Activated CD4-positive, alpha-beta T cell treated with anti-CD3 and anti-CD28 coated beads, Interleukin-2, amount 10 ng/mL, durations not matched to agents 24 days and 14 days (primary cell): ENCODE measurements at places on chromosomes 2 and 18. TPM values are rescaled to one million over a fixed set of nuclear protein-coding genes. Genes with fewer than 3 reads are reported as not detected.
A peak's percentile ranks its signal among the peaks of the same experiment; 100 is the strongest.

ELOA2 gene
- not detected in 2 replicates for total RNA-seq

- peaks cover 5% of the 10 kb centered on the region for H3K4me1 ChIP-seq
- no peak overlapping the region for H3K4me3 ChIP-seq
- peaks cover 5% of the 10 kb centered on the region for H3K36me3 ChIP-seq
These were observed 466.5 kb upstream of the ID2 start for GRCh38 chr2:8215159-8215863.

GRCh38 chr2:167264380-167264779 is 376.1 kb downstream of the XIRP2 start:
- H3K27ac ChIP-seq = no peak overlapping the region
- DNase-seq = no peak
- H3K4me1 ChIP-seq = no peaks in the 10 kb centered on the region
- no peak overlapping the region for H3K4me3 ChIP-seq
- H3K27me3 ChIP-seq = no peaks in the 10 kb centered on the region
- no peaks in the 10 kb centered on the region for H3K36me3 ChIP-seq

DNA sequence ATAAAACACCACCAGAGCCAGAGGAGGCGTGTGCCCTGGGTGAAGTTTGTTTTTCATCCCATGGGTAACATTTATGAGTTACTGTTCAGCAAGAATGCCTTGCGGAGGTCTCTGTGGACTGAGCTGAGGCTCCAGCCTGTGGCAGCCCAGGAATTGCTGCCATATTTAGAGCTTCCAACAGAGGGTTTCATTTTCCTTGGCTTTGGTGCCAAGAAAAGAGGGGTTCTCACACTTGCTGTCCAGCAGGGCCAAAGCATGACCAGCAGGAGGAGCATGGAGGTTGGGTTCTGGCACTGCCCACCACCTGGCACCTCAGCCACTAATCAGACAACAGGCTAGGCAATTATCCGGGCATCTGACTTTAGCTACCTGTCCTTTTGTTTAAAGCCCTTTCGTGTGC is 36.7 kb downstream of the EPAS1 start:
- H3K4me3 ChIP-seq = no peak overlapping the region
- peaks cover 22% of the 10 kb centered on the region for H3K27me3 ChIP-seq
- DNase-seq = no peak

GTF2A1L gene
- not detected in 2 replicates for total RNA-seq

- H3K27ac ChIP-seq = no peak overlapping the region
- DNase-seq = no peak
- peak overlapping the region; percentile 94 for H3K4me3 ChIP-seq
- H3K36me3 ChIP-seq = peaks cover 29% of the 10 kb centered on the region
- peaks cover 31% of the 10 kb centered on the region for H3K4me1 ChIP-seq
These were observed 1.6 kb downstream of the NFATC1 start for GRCh38 chr18:79397247-79397829.

GRCh38 chr2:119063177-119063576 is 95.4 kb downstream of the C1QL2 start:
- H3K36me3 ChIP-seq = no peaks in the 10 kb centered on the region
- H3K27ac ChIP-seq = no peak overlapping the region
- H3K4me1 ChIP-seq = no peaks in the 10 kb centered on the region
- DNase-seq = no peak

GRCh38 chr2:14828968-14829367 is 196.5 kb downstream of the LRATD1 start:
- H3K27ac ChIP-seq = no peak overlapping the region
- no peaks in the 10 kb centered on the region for H3K36me3 ChIP-seq
- H3K27me3 ChIP-seq = no peaks in the 10 kb centered on the region
- DNase-seq = no peak
- no peak overlapping the region for H3K4me3 ChIP-seq

- peaks cover 59% of the 10 kb centered on the region for H3K4me1 ChIP-seq
- peaks cover 21% of the 10 kb centered on the region for H3K36me3 ChIP-seq
- peak overlapping the region; percentile 80 for H3K27ac ChIP-seq
- peak overlapping the region; percentile 98 for H3K4me3 ChIP-seq
- H3K27me3 ChIP-seq = peaks cover 4% of the 10 kb centered on the region
- DNase-seq = no peak
These were observed 88.3 kb downstream of the RBMS1 start for GRCh38 chr2:160405077-160405867.

DNA sequence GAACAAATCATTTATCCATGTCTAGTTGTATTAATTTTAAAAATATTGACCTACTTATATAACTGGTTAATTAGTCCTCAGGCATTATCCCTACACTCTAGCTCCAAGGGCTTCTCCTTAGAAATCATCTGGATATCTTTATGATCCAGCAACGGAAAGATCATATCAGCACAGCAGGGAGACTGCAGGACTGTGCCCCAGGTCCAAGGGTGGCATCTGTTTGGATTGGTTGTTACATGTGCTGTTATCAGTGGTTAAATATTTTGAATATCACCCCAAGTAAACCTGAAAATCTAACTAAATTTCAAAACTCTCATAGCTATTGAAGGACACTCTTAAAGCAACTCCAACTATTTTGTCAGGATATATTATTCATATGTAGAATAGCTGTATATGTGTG is 556.2 kb upstream of the ZEB2 start:
- H3K4me1 ChIP-seq = no peaks in the 10 kb centered on the region
- H3K4me3 ChIP-seq = no peak overlapping the region
- DNase-seq = no peak
- no peak overlapping the region for H3K27ac ChIP-seq

- peaks cover 5% of the 10 kb centered on the region for H3K27me3 ChIP-seq
- peak overlapping the region; percentile 72 for H3K4me3 ChIP-seq
- H3K36me3 ChIP-seq = no peaks in the 10 kb centered on the region
- DNase-seq = no peak
- H3K4me1 ChIP-seq = peaks cover 2% of the 10 kb centered on the region
- no peak overlapping the region for H3K27ac ChIP-seq
These were observed 155.4 kb downstream of the MAP2 start for GRCh38 chr2:209579230-209579749.

- no peak for DNase-seq
- H3K4me3 ChIP-seq = no peak overlapping the region
- H3K4me1 ChIP-seq = no peaks in the 10 kb centered on the region
- H3K27me3 ChIP-seq = no peaks in the 10 kb centered on the region
These were observed 798.8 kb upstream of the HS6ST1 start for GRCh38 chr2:129117434-129117833.

GRCh38 chr2:136932700-136933099 is 167.4 kb downstream of the THSD7B start:
- no peak overlapping the region for H3K4me3 ChIP-seq
- no peaks in the 10 kb centered on the region for H3K27me3 ChIP-seq
- no peak overlapping the region for H3K27ac ChIP-seq
- H3K4me1 ChIP-seq = no peaks in the 10 kb centered on the region
- DNase-seq = no peak

- peaks cover 33% of the 10 kb centered on the region for H3K4me1 ChIP-seq
- H3K27me3 ChIP-seq = no peaks in the 10 kb centered on the region
- DNase-seq = no peak
- peak overlapping the region; percentile 95 for H3K27ac ChIP-seq
These were observed 899 bp upstream of the GFPT1 start for GRCh38 chr2:69387770-69388481.

DNA sequence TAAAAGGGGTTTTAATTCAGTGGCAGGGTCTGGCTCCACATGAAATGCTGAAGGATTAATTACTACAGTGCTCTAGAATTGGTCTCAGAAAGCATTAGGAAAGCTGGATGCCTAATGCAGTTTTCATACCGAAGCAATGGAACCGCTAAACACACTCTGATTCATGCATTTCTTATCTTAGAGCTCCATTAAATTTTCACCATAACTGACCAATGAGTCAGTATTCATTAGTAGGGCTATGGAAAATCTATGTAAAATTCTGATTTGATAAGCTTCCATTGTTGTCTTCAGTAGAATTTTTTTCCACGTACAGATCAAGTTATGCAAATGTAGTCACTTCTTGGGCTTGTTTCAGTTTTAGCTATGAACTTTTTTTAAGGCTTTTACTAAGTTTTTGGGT is 359.9 kb downstream of the ARHGAP15 start:
- no peak overlapping the region for H3K4me3 ChIP-seq
- DNase-seq = no peak
- peaks cover 38% of the 10 kb centered on the region for H3K36me3 ChIP-seq
- H3K27me3 ChIP-seq = no peaks in the 10 kb centered on the region

DNA sequence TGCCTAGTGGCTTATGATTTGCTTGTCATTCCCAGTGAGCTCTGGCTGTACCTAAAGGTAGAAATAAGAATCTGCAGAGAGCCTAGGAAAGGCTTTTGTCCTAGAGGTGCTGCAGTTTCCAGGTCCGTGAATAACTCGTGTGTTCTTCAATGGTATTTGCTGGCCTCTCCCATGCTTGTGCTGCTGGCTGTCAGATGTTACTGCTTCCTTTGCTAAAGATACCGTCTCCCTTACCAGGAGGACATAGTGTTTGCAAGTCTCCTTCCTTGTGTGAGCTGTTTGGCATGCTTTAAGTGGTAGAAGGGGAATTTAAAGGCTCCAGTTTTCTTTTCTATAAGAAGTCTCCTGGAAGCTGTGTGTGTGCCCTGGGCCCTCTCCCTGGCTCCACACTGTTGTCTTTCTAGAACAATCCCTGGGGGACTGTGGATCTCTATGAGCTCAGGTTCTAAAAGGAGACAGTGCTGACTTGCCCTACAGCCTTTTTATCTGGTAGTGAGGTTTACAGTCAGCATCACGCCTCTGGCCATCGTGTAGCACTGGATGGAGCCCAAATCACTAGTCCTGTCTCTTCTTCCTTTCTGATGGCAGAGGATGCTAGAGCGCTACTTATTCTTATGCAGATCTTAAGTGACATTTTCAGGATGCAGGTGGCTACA is 65.8 kb downstream of the RNF144A start:
- DNase-seq = no peak
- no peaks in the 10 kb centered on the region for H3K27me3 ChIP-seq
- H3K4me3 ChIP-seq = no peak overlapping the region
- no peak overlapping the region for H3K27ac ChIP-seq

- no peak for DNase-seq
- H3K27ac ChIP-seq = no peak overlapping the region
- no peaks in the 10 kb centered on the region for H3K4me1 ChIP-seq
- no peak overlapping the region for H3K4me3 ChIP-seq
These were observed 347.6 kb upstream of the SMIM21 start for GRCh38 chr18:75775121-75775520.

CCBE1 gene
- total RNA-seq = not detected in 2 replicates

DNA sequence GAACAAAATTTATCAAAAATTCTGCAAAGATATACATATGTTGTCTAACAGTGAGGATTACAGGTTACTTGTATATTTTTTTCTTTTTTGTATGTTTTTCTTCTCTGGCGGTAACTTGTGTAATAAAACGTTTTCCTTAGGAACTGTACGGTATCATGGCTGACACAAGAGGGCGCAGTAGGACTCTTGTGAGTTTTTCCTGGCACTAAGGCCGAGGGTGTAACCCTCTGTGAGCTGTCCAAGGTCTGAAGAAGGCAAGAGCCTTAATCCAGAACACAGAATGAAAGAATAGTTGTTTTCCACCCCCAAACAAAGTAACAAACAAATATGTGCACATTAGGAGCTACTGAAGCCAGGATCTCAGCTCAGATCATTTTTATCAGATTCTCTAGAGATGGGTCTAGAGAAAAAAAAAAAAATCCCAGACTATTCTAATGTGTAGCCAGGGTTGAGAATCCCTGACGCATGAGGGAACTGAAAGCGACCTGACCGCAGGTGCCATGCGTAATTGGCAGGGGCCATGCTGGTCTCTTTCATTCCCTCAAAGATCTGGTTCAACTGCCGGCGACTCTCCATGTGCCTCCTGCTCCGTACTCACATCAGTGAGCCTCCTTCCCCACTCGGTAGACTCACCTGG is 27.0 kb downstream of the TMEM200C start:
- H3K4me3 ChIP-seq = no peak overlapping the region
- DNase-seq = peak; percentile 82
